ENCODE measurements at places on chromosomes 2 and 18.

GRCh38 chr18:74389991-74390390 lies 67.1 kb downstream of the DIPK1C start:
- no peak for DNase-seq

DNA sequence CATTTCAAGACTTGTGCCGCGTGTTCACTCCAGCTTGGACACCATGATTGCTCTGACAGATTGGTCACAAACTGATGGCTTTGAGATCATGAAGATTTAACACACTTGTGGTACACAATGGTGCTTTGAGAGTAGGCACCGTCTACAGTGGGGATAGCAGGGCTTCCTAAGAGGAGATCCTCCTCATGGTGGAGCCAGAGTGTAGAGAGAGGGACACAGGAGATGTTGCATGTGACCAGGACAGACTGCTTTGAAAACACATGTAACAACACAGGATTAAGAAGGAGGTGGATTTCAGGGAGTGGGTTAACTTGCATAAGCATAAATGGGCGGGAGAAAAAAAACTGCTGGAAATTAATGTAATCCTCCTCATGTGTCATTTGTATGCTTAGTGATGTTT lies 95.7 kb upstream of the LINC00305 start:
- DNase-seq: no peak

DNA sequence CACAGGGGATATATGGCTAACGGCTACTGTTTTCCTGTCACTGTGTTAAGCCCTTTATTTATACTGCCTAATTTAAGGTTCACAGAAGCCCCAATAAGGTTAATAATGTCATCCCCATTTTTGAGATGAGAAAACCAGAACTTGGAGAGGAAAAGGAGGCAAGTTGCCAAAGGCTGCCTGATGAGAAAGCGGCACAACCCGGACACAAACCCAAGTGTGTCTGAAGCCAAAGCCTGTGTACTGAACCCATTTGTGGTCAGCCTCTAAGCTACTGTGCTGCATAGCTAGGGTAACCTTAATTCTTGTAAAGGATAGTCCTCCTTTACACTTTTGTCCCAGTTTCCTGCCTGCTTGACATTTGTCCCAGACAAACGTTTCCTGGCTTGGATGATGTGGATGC lies 954.7 kb upstream of the FANCL start:
- DNase-seq: no peak

GRCh38 chr2:65153515-65153914 lies 23.6 kb upstream of the RAB1A start:
- DNase-seq: no peak

GRCh38 chr2:64779117-64779690 lies 125.5 kb upstream of the SERTAD2 start:
- no peak for DNase-seq

- DNase-seq: no peak
These were observed 2.4 kb downstream of the MEX3C start for GRCh38 chr18:51195086-51195450.

GRCh38 chr2:109261906-109262631 lies 133.1 kb downstream of the SH3RF3 start:
- DNase-seq: no peak

- DNase-seq: peak; percentile 33
These were observed 188.6 kb upstream of the FN1 start for GRCh38 chr2:215624423-215624829.

GRCh38 chr2:183089192-183089851 lies 10.8 kb downstream of the DUSP19 start:
- no peak for DNase-seq

DNA sequence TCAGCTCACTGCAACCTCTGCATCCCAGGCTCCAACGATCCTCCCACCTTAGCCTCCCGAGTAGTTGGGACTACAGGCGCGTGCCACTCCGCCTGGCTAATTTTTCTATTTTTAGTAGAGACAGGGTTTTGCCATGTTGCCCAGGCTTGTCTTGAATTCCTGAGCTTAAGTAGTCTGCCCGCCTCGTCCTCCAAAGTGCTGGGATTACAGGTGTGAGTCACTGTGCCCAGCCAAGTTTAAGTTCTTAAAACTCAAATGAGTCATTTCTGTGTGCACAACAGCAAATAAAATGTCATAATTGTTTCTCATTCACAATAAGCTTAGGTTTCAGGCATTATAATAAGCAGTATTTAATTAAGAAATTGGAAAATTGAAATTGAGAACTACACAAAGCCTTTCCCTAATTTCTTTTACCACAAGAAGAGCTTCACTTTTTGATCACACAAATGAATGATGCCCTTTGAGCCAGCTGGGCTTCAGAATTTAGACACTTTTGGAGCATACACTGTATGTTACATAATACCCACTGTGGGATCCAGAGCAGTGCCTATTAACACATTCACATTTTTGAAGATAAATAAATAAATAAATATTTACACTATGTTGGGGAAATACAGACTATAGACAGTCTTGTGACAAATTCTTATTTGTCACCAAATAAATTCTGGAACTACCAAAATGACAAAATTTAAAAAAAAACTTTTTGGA lies 8.6 kb upstream of the ME2 start:
- DNase-seq: no peak

DNA sequence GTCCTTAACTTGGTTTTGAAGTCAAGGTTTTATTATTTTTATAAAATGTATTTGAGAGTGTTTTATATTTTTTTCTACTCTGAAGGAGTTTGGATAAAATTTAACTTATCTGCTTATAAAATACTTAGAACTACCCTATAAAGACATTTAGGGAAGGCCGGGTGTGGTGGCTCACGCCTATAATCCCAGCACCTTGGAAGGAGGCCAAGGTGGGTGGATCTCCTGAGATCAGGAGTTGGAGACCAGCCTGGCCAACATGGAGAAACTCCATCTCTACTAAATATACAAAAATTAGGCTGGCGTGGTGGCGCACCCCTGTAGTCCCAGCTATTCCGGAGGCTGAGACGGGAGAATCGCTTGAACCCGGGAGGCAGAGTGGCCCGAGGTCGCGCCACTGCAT lies 486.4 kb downstream of the DSC3 start:
- no peak for DNase-seq

DNA sequence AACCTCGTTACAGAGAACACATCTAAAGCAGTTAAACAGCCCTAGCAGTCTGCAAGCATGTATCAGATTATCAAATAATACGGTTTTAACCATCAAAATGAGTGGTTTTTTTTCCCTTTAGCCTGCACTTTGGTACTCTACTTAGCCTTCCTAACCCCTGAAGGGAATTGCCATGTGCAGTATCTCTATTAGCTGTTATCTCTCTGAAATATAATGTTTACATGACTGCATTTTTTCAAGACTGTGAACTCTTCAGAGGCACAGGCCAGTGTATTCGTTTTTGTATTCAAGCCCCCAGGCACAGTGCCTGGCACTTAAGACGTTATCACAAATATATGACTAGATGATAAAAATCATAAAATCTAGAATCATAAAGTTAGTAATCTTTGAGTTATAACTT lies 509.5 kb downstream of the PARD3B start:
- no peak for DNase-seq

GRCh38 chr2:160612266-160612856 lies 118.8 kb upstream of the RBMS1 start:
- DNase-seq: no peak

DNA sequence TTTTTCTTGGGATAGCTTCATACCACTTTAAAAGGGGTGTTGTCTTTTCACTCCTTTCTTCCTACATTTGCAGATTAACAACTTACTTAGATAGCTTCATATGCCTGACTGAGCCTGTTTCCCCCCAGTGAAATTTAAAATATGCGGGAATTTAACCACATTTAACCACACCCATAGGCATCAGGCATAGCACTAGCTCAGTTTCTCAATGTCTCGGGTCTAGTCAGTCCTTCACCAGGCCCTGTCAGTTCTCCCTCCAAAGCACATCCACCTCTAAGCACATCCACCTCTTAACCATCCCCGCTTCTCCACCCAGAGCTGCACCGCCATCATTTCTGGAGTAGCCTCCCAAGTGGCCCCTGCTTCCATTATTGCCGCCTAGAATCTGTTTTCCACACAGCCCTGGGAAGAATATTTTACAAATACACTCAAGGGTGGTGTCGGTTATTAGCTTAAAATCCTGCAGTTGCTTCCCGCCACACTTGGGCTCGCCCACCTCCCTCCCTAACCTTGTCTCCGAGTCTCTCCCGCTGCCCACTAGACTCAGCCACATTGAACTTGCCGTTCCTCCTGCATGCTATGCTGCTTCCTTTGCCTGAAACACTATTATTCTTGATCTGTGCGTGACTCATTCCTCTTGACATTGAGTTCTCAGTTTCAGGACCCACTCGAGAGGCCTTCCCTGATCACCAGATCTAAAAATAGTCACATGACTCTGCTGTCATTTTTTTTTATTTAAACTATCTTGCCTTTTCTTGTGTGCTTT lies 68.3 kb downstream of the SPTBN1 start:
- DNase-seq: peak; percentile 74

- no peak for DNase-seq
These were observed 2094.5 kb upstream of the CELF4 start for GRCh38 chr18:39660141-39660540.

GRCh38 chr2:71612581-71613402 lies 159.4 kb downstream of the DYSF start:
- DNase-seq: no peak

Measured in CD14-positive monocyte (primary cell).